ENCODE measurements at places on chromosomes 16 and 17.

DNA sequence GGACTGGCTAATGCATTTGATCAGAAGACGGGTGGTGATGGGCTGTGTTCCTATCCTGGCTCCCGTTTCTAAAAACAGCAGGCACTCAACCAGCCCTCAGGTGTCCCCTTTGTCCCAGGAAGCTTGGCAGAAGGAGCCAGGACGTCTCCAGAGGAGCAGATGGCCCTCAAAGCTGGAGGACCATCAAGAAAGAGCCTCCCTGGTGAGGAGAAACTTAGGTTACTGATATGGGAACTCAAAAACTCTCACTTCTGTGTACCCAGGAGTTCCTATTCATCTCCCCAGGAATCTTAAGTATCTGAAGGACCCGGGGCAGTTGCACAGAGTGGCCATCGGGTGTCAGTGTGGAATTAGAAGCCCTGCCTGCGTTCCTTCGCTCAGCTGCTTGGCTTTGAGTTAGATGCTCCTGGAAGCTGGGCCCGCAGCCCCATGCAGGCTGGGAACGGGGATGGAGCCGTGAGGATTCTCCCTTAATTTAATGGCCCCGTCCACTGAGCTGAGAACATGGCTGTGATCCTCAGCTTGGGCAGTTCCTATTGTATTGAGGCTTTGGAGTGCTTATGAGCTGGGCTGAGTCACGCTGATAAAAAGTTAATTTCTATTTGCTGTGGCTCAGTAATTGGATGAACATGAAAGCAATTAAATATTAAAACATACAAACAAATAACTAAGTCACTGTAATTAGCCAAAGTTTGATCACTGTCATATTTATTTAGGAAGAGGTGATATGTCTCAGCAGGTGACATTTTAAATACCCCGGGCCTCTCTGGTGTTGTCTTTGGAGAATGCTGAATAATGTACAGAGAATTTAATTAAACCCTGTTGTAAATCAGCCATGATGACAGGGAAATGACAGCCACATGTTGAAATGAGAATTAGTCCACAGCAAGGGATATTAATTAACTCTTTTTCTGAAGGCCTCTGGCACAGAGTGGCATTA, 402.1 kb downstream of the SEC14L1 start:
- DNase-seq, result no peak

GRCh38 chr17:8056232-8056975, 17.5 kb downstream of the ALOX15B start:
- DNase-seq, result no peak

- DNase-seq, result no peak
Observed at GRCh38 chr17:17088086-17088485, 45.8 kb downstream of the MPRIP start.

DNA sequence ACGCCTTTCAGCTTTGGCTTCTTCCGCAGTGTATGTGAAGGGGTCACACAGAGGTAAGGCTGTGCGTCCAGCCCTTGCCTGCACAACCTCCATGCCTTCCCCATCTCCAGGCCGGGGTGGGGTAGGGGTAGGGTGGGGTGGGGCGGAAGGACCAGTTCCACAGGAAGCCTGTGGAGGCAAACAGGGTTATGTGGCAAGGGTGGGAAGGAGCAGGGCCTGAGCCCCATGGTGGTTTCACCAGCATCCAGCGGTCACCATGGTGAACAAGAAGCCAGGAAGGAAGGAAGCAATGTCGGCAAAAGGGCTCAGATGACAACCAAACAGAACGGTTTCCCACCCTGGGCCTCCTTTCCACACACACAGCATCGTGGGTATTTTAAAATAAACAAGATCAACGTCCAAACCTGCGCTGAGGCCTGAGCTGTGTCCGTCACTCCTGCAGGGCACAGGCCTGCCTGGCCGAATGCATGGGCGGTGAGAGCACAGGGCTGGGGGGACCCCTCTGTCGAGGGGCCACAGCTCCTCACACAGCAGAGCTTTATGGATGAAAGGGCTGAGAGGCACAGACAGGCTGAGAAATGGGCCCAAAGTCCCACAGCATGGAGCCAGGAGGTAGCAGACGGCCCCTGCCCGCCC, 80.5 kb downstream of the ZNF778 start:
- no peak for DNase-seq

DNA sequence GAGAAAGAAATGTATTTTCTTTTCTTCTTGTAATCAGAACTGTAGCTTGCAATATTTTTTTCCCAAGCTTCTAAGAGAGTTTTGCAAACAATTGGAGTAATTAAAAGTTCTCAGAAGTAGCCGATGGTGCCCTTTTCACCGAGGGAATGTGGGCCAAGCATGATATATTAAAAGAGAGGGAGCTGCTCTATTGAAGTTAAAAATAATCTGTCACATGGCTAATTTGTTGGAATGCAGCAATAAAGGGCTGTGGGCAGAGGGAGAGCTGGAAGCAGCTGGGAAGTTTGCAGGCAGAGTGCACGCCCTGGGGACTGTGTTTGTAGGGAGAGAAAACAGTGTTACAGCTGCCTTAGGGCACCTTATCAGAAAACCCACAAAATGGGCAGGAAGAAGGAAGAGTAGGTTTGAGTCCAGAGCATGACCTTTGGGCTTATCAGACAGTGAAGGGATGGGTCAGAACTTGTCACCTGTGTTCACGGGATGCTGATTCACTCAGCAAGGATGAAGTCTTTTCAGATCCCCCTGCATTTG, 18.5 kb upstream of the TERF2 start:
- peak; percentile 4 for DNase-seq

- DNase-seq, result no peak
Observed at GRCh38 chr17:82086941-82087906, 10.8 kb downstream of the FASN start.

GRCh38 chr17:74201250-74201649, 2.2 kb upstream of the RPL38 start:
- no peak for DNase-seq

GRCh38 chr17:82831818-82832200, 8.0 kb downstream of the ZNF750 start:
- no peak for DNase-seq

DNA sequence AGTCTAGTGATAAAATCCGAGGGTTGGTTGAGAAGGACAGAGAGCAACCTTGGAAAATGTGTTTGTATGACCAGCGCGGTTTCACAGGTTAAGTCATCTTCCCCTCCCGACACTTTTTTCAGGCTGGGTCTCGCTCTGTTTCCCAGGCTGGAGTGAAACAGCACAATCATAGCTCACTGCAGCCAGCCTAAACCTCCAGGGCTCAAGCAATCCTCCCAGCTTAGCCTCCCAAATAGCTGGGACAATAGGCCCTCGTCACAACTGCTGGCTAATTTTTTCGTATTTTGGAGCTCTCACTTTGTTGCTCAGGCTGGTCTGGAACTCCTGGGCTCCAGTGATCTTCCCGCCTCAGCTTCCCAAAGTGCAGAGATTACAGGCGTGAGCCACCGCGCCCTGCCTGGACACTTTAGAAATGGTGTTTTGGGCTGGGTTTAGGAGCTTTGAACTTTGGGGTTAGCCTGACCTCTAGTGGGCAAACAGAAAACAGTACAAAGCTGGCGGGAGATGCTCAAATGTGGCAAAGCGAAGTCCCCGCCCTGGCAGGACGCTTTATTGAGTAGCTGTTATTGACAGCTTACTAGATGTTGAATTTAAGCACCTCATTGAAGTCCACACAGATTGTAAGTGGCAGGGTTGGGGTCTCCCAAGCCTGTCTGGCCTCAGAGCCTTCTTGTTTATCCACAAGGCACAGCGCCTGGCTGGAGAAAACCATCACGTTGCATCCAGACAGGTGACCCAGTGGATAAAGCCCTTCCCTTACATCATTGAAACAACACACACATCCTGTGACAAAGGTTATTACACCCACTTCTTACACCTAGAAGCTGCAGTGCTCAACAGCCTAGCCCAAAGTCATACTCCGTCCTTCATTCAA, 34.7 kb upstream of the RBBP6 start:
- no peak for DNase-seq

DNA sequence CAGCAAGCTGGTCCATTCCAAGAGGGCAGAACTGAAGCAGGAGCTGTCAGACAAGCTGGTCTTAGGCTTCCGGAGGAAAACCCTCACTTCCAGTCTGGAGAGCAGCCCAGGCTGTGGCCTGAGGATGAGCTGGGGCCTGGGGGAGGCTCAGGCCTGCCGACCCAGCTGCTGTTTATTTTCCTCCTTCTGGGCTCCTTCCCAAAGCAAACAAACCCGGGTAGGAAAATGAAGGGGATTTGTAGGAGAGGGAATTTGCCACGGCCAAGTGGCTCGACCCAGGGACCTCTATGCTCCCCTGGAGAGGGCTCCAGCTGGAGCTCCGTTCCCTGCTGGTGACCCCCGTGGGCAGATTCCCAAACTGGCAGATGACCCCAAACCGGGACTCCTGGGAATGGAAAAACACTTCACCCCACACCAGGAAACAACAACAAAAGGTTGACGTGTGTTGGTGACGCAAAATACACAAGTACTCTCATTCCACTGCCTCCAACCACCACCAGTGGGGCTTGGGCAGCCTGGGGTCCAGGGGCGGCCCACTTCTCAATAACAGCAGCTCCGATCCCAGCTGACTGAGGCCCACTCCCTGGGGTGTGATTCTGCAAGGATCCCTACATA, 8.8 kb downstream of the JUP start:
- peak; percentile 36 for DNase-seq

DNA sequence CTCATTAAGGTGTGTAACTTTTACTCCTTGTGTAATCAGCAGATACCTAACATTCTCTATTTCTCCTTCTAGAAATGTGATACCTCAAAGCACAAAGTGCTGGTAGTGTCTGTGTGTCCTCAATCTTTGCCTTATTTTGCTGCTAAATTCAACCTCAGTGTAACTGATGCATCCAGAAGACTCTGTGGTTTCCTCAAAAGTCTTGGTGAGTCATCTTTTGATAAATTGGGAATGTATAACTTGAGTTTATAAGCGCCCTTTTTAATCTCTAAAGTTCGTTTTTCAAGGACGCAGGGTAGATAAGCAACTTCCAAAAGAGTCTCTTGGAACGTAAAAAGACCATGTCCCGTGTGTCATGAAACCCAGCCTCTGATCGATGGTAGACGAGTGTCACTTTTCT, 10.2 kb downstream of the NARF start:
- DNase-seq, result no peak

DNA sequence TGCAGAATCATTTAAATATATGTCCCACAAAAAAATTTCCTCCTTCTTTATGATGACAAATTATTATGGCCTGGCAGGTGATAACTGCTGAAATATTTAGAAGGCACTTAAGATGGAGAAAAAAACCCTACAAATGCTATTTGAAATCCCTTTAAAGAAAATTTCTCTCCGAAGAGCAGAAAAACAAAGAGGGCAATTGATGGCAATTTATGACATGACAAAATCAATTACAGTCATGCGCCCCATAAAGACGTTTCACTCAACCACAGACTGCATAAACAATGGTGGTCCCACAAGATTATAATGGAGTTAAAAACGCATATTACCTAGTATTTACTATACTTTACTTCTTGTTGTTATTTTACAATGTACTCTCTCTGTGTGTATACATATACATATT, 25.2 kb upstream of the KIF2B start:
- no peak for DNase-seq

DNA sequence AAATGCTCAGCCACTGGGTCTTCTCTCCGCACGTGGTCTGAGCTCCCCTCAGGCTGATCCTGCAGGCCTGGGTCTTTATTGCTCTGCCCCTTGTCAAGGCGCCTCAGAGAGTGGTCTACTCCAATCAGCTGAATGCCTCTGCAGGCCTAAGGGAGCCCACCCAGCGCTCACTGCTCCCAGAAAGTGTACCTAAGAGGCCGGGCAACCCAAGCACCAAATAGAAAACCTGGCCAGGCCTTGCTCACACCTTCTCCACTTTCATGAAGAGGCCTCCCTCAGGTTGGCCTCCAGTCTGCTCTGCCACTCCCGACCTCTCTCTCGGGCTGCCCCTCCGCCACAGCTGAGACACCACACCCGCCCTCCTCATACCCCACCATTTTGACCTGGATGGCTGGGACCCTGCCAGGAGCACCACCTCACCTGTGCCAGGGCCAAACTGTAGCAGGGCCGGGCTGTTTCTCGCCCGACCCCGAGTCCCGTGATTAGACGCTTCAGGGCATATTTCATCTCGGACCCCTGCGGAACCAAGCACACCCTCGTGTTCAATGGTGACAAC, 665 bp downstream of the MYBBP1A start:
- no peak for DNase-seq

GRCh38 chr16:3698941-3699340, 18.4 kb downstream of the TRAP1 start:
- DNase-seq, result no peak

DNA sequence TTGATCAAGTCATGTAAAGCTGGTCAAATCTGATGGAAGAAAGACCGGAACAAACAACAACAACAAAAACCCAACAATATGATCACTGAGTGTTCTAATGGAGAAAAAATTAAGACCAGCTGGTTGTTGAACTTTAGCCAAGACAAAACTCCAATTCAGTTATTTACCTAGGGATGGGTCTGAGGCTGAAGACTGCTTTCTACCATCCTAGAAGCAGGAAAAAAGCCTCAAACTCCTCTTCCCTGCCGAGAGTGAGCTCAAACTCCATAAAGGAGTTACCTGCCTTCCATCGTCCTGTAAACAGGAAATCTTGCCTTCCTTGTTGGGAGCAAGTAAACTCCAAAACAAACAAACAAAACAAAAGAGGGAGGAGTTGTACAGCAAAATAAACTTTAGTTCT, 23.1 kb upstream of the TMEM98 start:
- no peak for DNase-seq

- DNase-seq, result peak; percentile 20
Observed at GRCh38 chr16:84597528-84597896, 20.4 kb downstream of the COTL1 start.

DNA sequence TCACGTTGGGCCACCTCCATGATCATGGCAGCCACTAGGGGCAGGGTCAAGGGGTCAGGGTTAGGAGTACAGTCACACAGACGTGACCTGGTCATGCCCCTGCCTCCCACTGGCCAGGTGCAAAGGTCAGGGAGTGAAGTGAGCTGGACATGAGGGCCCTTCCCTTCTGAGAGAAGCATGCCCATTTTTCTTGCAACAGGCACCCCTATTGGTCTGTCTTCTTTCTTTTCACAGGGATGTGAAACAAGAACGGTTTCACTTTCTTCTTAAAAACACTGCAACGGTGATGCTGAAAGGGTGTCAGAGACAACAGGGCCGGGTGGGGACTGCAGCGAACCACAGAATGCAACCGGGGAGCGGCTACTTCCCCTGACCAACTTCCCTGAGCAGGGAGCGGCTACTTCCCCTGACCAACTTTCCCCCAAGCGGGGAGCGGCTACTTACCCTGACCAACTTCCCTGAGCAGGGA, 52.1 kb upstream of the DOC2B start:
- no peak for DNase-seq

- DNase-seq, result no peak
Observed at GRCh38 chr16:10600782-10601443, 20.5 kb upstream of the EMP2 start.

GRCh38 chr16:85915125-85915845, 16.3 kb downstream of the IRF8 start:
- DNase-seq, result no peak

DNA sequence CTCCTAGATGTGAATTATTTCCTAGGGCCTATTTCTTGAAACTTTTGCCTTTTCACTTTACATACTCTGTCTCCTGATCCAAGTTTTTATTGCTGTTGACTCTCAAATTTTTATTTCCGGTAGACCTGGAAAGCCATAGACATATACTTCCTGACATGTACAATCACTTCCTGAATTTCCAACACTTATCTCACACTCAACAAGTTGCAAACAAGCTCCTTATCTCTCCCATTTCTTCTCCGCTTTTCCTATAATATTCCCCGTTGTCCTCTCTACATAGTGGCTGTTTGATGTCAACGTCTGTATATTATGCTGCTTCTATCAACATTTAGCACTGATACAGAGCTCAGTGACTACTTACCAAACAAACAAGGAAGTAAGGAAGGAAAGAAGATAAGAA, 59.3 kb downstream of the IKZF3 start:
- DNase-seq, result no peak

Measured in hypothalamus (tissue), 51 donors.